ENCODE measurements at places on chromosomes 1 and 21.

DNA sequence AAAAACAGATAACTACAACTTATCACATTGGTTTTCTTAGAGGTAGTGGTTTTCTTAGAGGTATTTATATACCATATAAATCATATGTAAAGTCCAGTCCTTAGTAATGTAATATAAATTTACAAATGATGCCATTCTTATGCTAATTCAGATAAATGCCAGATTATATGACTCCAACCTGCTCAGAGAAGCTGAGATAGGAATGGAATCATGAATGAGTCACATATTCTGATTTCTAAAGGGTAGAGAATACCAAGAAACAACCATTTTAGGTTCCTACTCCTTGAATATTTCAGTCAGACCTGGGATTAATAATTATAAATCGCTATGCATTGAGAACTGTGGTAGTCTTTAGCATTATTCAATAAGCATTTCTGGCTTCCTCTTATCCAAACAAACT is 760.1 kb upstream of the NEGR1 start:
- no peak for DNase-seq

- no peak for DNase-seq
Observed at GRCh38 chr1:15669074-15669473, 15.0 kb upstream of the PLEKHM2 start.

DNA sequence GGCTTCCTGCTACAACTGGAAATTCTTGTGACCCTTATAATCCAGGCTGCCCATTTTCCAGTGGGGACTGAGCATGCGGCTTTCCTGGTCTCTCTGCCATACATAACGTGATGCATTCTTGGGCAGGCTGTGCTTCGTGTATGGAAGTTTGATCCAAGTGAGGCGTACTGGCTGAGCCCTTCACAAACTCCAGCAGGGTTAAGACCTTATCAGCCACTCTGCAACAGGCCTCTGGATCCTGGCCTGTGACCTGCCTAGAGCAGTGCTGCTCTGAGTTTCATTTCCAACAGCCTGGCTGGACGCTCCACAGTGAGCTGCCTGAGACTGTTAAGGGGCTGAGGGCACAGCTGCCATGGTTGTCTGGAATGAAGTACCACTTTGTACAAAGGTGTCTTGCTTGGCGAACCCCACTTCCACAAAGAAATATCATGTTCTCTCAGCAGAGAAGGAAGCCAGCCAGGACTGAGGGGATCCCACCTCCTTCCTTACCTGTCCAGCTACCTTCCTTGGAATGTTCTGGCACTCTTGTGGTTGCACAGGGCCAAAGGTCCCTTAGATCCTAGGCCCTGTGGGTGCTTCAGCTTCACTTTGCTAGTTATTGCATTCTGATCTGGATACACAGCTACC is 28.5 kb upstream of the XPR1 start:
- no peak for DNase-seq

GRCh38 chr1:25425098-25426085 is 4.8 kb upstream of the RHCE start:
- DNase-seq: peak; percentile 31

DNA sequence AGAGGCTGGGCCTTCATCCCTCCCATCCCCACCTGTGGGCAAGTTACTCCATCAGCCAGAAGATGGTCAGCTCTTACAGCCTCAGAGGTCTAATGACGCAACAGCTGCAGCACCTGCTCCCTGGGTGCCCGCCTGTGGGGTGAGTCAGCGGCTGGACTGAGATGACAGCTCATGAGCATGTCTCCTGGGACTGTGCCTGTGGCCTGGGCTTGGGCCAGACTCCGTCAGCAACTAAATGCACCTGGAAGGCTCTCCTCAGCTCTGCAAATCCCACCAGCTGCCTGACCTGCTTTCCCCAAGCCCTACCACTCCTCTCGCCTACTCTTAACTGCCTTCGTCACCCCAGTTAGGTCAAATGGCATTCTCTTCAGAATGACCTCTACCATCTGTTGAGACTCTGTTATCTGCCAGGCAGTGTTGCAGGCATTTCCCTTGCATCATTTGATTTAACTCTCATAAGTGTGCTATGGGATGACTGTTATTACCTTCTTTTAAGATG is 47.7 kb downstream of the ETS2 start:
- DNase-seq: peak; percentile 81

DNA sequence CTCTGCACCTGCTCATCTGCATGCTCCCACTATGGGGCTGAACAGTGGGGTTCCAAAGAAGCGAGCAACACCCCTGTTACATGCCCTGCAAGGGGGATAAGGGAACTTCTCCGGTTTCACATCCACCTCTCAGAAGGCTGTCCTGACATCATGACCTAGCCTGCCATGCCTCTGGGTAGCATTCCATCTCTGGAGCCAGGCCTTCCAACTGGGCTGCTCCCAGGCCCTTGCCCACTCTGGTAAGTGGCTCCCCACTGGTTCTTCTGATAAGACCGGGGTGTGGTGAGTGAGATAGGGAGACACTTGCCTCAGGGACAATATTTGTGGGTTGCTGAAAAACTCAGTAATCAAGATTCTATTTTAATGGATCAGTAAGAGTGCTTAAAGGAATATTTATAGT is 57.8 kb downstream of the KCNJ15 start:
- DNase-seq: no peak

GRCh38 chr1:221800831-221801230 is 58.9 kb upstream of the DUSP10 start:
- DNase-seq: no peak

- no peak for DNase-seq
Observed at GRCh38 chr1:244010703-244011123, 40.4 kb upstream of the ZBTB18 start.

DNA sequence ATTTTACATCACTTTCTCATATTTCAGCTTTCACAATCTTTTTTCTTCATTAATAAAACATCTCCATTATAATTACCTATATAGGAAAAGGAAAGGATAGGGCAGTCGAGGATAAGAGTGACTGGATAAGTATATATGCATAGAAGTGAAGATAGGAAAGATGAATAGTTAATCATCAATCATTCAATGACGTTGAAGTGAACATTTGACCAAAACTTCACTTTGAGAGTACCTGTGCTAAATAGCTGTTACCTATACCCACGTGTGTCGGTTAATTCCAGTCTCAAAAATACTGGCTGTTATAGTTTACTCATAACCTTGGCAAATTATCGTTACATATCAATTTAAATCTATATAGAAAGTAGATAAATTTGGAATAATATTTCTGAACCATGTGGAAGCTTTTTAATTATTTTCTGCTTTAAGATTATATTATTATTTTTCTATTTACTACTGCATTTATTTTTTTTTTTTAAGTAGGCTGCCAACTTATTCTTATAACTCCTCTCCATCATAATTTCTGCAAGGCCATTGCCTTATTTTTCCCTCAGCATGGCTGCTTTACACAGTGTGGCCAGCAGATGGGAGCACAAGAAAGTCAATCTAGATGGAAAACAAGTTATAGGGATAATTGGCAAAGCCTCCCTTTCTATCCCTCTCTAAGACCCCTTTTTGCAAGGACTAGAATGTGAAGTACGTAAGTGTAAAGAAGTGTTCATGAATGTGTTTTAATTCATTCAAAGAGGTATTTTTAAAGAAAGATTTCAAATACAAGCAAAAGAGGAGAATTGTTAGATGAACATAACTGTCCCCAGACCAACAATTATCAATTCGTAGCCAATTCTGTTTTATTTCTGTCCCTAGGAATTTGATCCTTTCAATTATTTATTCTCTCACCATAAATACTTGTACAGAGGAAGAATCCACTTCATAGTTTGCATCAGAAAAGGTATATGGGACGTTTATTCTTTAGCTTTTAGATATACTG is 290.4 kb downstream of the KCNT2 start:
- DNase-seq: peak; percentile 37

DNA sequence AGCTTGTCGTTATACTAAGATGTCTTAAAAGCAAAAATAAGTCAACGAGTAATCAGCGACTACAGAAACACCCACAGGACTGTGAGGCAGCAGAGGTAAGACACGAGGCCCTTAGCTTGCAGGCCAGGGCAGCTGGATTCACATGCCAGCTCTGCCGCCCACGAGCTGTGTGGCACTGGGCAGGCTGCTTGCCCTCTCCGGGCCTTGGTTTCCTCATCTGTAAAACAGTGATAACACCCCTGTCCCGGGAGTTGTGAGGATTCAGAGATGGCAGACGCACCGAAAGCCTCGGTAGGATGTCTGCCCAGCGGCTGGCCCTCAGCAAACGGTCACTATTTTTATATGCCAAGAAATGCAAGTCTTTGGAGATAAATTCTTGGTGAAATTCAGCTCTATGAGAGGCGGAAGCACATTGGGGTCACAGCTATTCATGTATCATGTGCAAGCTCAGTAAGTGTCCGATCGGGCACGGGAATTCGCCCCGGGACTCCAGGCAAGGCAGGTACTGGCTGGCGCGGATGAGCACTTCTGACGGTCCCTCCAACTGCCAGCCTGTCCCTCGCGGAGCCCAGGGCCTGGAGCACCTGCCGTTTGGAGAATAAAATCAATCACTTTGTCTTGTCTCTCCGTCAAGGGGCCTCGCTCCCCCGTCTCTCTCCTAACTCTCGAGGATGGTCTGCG is 1.1 kb downstream of the C2CD2 start:
- DNase-seq: peak; percentile 13

DNA sequence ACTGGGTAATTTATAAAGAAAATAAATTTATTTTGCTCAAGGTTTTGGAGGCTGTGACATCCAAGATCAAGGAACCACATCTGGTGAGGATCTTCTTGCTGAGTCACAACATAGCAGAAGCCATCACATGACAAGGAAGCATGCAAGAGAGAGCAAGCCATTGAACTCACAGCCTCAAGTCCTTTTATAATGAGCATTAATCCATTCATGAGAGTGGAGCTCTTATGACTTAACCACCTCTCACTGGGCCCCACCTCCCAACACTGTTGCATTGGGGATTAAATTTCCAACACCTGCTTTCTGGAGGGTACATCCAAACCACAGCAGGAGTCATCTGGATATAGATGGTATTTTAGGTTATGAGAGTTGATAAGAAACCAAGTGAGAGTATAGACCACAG is 20.6 kb upstream of the EGLN1 start:
- peak; percentile 51 for DNase-seq

DNA sequence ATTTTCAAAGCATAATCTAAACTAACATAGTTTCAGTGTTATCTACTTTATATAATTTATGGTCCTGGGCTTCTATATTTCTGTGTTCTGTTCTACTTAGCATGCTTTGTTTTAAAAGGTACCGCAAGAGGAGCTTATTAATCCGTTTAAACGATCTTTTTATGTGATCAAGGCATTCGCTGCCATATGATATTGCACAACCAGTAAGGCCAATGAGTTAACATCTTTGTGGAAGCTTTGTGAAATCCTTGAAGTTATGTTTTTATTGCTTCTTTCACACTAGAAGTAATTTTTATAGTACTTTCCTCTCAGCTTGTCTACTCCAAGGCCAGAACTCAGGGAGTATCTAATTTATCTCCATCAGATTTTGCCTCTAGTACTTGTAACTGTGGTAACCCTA is 8.9 kb downstream of the LRRC8C start:
- DNase-seq: peak; percentile 15

GRCh38 chr1:225434046-225434445 is 6.2 kb upstream of the LBR start:
- DNase-seq: no peak

GRCh38 chr1:187817782-187818181 is 989.0 kb downstream of the PLA2G4A start:
- DNase-seq: no peak

DNA sequence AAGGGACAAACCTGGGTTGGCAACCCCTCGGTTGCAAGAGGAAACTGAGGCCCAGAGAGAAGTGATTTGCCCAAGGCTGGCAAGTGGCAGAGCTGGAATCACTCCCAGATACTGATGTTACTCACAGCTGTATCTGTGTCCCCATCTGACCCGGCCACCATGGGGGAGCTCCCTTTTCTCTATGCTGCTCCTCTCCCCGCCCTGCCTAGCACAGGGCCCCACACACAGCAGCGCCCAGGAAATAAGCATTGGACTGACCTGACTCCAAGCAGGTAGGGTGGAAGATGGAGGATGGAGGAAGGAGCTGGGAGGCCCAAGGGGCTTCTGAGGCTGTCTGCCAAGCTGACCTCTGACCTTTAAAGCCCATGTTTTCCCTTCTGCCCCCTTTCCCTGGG is 3.0 kb upstream of the FBLIM1 start:
- no peak for DNase-seq

- no peak for DNase-seq
Observed at GRCh38 chr1:113676524-113676923, 82.8 kb downstream of the PHTF1 start.

DNA sequence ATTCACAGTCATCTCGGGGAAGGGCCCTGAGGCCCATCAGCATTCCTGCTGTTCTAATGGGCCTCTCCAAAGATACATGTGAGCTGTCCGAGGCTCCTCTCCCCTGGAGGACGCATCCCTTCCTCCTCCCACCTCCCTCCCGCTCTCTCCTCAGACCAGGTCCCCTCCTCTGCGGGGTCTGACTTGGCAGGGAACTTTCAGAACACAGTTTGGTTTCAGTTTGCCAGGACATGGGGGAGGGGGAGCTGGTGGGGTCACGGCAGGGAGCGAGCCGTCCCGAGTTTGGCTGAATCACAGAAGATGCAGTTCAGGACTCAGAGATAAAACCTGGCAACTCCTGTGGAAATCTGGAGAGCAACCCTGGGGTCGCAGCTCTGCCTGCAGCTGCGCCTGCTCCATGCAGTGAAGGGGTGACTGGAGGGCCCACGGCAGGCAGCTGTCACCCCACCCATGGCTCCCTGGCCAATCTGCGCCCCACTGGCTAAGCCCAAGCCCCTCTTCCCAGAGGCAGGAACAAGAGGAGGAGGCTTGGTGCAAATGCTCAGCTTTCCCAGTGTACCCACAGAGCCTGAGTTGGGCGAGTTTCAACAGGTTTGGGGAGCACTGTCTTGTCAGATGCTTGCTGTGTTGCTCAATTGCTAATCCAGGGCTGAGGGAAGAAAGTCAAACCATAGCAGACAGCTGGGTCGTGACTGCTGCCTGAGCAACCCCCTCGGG is 5.7 kb downstream of the WNT4 start:
- DNase-seq: no peak

- DNase-seq: no peak
Observed at GRCh38 chr1:157842939-157843338, 1.3 kb upstream of the CD5L start.

GRCh38 chr1:3660704-3661103 is 8.4 kb downstream of the TP73 start:
- no peak for DNase-seq

- no peak for DNase-seq
Observed at GRCh38 chr1:25031966-25032667, 102.0 kb upstream of the RUNX3 start.

- DNase-seq: peak; percentile 82
Observed at GRCh38 chr1:54312796-54313316, 93.3 kb downstream of the SSBP3 start.

- peak; percentile 76 for DNase-seq
Observed at GRCh38 chr21:46307625-46308024, 16.0 kb downstream of the C21orf58 start.

- no peak for DNase-seq
Observed at GRCh38 chr1:236888126-236888525, 93.0 kb downstream of the MTR start.

- no peak for DNase-seq
Observed at GRCh38 chr1:163467289-163467688, 145.5 kb downstream of the NUF2 start.

- no peak for DNase-seq
Observed at GRCh38 chr1:34406377-34406776, 229.7 kb downstream of the C1orf94 start.

Measured in AG10803 (cell line).